Activated CD8-positive, alpha-beta T cell treated with anti-CD3 and anti-CD28 coated beads, Interleukin-2, amount 10 ng/mL, durations not matched to agents 7 days and 5 days (primary cell): ENCODE measurements at places on chromosomes 5 and 9. TPM values are rescaled to one million over a fixed set of nuclear protein-coding genes. Genes with fewer than 3 reads are reported as not detected.

Gene NR5A1
- not detected for total RNA-seq

DNA sequence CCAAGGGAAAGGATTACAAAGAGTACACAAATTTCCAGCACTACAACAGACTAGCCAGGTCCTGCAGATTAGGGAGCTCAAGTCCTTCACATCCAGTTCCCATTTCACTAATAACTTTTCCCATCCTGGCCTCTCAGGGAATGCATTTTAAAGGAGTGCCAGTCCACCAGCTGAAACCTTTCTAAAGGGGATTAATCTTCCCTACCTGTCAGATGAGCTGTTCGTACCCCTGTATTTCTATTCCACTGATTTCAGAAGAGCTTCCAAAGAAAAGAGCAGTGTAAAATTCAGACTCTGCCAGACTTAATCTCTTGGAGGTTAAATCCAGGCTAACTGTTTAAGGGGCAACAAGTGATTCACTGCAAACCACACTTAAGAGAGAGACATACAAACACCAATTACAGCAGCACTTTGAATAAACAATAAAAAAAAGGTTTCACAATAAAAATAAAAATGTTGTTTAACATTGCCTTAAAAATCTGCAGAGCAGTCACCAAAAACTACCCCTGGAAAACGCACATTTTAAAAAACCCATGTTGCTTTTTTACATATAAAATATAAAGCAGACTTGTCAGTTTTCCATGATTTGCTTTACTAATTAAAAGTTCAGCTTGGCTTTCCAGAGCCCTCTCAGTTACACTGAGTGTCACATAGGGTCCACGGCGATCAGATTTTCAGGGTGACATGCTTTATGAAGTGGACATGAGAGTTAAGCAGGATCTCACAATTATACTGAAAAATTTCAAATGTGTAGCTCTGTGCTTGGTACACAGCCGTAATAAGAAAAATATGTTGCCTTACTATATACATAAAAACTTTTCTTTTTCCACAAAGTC lies 3.2 kb downstream of the ROR2 start:
- peaks cover 7% of the 10 kb centered on the region for H3K4me1 ChIP-seq
- no peak overlapping the region for H3K27ac ChIP-seq
- H3K4me3 ChIP-seq = no peak overlapping the region
- H3K36me3 ChIP-seq = peaks cover 2% of the 10 kb centered on the region
- no peak for DNase-seq

GRCh38 chr5:154677921-154678320 lies 77.3 kb upstream of the LARP1 start:
- no peak for DNase-seq
- no peaks in the 10 kb centered on the region for H3K36me3 ChIP-seq
- H3K4me3 ChIP-seq = no peak overlapping the region
- peaks cover 2% of the 10 kb centered on the region for H3K27me3 ChIP-seq
- no peak overlapping the region for H3K27ac ChIP-seq

DNA sequence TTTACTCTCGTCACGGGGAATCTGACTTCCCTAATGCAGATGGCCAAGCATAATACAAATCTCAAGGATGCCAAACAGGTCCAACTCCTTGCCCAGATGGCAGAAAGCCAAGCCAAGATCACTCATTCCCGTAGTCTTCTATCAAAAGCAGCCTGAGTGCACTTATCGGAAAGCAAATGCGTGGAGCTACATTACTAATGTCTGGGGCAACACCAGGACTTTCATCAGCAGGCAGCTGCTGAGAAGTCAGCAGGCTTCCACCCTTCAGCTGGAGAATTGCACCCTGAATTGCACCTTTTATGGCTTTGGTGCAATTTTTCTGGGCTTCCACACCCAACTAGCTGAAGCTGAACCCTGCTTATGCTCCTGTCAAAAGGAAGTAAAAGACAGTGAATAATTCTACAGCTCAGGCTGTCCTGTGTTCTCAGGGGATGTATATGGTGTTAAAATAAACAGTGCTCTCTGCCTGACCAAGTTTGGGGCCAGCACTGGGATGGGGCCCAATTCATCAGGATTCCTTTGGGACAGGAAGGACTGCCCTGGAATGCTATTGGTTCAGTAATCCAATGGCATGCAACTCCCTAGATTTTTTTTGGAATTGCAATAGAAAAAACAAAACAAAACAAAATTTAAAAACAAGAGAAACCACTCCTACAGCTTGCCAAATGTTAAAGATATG lies 92.6 kb downstream of the DPYSL3 start:
- H3K27ac ChIP-seq = no peak overlapping the region
- no peaks in the 10 kb centered on the region for H3K27me3 ChIP-seq
- no peak for DNase-seq
- H3K36me3 ChIP-seq = no peaks in the 10 kb centered on the region
- no peak overlapping the region for H3K4me3 ChIP-seq

GRCh38 chr5:179880848-179881590 lies 22.4 kb upstream of the MRNIP start:
- no peaks in the 10 kb centered on the region for H3K27me3 ChIP-seq
- H3K4me1 ChIP-seq = no peaks in the 10 kb centered on the region

- DNase-seq = no peak
- H3K27me3 ChIP-seq = no peaks in the 10 kb centered on the region
- no peaks in the 10 kb centered on the region for H3K36me3 ChIP-seq
- no peak overlapping the region for H3K4me3 ChIP-seq
- no peak overlapping the region for H3K27ac ChIP-seq
- no peaks in the 10 kb centered on the region for H3K4me1 ChIP-seq
These were observed 70.6 kb downstream of the GLIS3 start for GRCh38 chr9:4229252-4229651.

GRCh38 chr9:95061916-95062595 lies 255.5 kb downstream of the FANCC start:
- H3K36me3 ChIP-seq = no peaks in the 10 kb centered on the region

- no peaks in the 10 kb centered on the region for H3K36me3 ChIP-seq
- no peaks in the 10 kb centered on the region for H3K4me1 ChIP-seq
- H3K27me3 ChIP-seq = no peaks in the 10 kb centered on the region
- DNase-seq = no peak
- no peak overlapping the region for H3K4me3 ChIP-seq
- H3K27ac ChIP-seq = no peak overlapping the region
These were observed 918.9 kb downstream of the DTWD2 start for GRCh38 chr5:118069452-118069851.

- H3K4me3 ChIP-seq = no peak overlapping the region
- H3K36me3 ChIP-seq = no peaks in the 10 kb centered on the region
- no peaks in the 10 kb centered on the region for H3K27me3 ChIP-seq
- no peaks in the 10 kb centered on the region for H3K4me1 ChIP-seq
- no peak for DNase-seq
These were observed 693.5 kb downstream of the PTPRD start for GRCh38 chr9:9919174-9919775.

DNA sequence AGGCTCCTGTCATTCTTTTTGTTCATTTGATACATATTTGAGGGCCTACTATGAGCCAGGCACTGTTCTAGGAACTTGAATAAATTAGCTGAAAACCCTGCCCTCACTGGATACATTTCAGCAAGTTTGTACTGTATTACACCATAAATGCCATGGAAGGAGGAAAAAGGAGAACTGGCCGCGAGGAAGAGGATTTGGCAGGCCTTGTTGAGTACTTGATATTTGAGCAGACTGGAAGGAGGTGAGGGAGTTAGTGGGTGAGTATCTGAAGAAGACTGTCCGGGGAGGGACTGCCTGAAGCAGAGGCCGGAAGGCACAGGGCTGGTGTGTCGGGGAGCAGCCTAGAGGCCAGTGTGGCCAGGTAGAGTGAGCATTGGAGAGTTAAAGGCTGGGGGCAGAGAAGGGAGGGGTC lies 4.5 kb downstream of the SNX30 start:
- H3K27me3 ChIP-seq = peaks cover 5% of the 10 kb centered on the region
- no peak for DNase-seq
- H3K36me3 ChIP-seq = peaks cover 11% of the 10 kb centered on the region
- H3K27ac ChIP-seq = peak overlapping the region; percentile 77
- peaks cover 70% of the 10 kb centered on the region for H3K4me1 ChIP-seq
- H3K4me3 ChIP-seq = peak overlapping the region; percentile 2

DNA sequence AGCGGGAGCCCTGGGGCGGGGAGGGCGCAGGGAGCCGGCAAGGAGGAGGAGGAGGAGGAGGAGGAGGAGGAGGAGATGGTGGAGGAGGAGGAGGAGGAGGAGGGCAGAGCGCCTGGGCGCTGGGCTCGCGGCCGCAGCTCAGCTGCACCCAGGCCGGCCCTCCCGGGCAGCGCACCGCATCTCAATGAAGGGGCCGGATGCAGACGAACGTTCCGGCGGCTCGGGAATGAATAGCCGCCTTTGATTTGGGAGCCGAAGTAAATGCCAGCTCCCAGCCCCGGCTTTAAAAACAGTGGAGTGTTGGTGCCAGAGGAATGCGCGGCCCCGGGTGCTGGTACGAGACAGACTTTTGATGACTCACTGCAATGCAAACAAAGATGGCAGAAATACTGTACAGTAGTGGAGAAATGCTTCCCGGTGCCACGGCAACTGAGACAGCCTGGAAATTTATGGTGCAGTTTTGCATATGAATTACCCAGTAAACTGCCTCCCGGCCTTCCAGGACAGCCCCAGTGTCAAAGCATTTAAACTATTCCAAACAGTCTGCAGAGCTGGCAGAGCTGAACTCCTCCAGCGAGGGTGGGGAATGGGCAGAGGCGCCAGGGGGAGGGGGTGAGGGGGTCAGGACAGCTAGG lies 43.1 kb downstream of the NACC2 start:
- H3K27me3 ChIP-seq = peaks cover 14% of the 10 kb centered on the region
- peaks cover 7% of the 10 kb centered on the region for H3K4me1 ChIP-seq
- no peak for DNase-seq
- H3K36me3 ChIP-seq = no peaks in the 10 kb centered on the region
